Activated T-helper 9 cell treated with anti-CD3 and anti-CD28 coated beads, Interleukin-2, amount 50 U/mL, for 16 hours (primary cell): ENCODE measurements at places on chromosomes 2 and 18.

DNA sequence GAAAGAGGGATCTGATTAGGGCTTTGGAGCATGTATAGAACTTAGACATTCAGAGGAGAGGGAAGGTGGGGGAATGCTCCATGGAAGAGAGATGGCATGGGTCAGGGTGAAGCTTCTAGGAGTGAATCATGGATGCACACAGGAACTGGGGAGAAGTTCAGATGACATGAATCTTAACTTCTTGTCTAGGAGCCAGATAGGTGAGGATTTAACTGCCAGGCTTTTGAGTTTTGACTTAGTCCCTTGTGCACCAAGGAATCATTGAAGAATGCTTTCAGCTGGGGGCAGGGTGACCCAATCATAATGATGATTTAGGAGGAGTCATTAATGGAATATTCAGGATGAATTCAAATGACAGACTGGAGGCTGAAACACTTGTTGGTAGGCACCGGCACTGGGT, 48.7 kb downstream of the ACYP2 start:
- DNase-seq: no peak

GRCh38 chr2:58569475-58570185, 328.5 kb upstream of the FANCL start:
- DNase-seq: no peak

- DNase-seq: no peak
Measured at GRCh38 chr18:12064086-12064763, 29.4 kb upstream of the ANKRD62 start.

DNA sequence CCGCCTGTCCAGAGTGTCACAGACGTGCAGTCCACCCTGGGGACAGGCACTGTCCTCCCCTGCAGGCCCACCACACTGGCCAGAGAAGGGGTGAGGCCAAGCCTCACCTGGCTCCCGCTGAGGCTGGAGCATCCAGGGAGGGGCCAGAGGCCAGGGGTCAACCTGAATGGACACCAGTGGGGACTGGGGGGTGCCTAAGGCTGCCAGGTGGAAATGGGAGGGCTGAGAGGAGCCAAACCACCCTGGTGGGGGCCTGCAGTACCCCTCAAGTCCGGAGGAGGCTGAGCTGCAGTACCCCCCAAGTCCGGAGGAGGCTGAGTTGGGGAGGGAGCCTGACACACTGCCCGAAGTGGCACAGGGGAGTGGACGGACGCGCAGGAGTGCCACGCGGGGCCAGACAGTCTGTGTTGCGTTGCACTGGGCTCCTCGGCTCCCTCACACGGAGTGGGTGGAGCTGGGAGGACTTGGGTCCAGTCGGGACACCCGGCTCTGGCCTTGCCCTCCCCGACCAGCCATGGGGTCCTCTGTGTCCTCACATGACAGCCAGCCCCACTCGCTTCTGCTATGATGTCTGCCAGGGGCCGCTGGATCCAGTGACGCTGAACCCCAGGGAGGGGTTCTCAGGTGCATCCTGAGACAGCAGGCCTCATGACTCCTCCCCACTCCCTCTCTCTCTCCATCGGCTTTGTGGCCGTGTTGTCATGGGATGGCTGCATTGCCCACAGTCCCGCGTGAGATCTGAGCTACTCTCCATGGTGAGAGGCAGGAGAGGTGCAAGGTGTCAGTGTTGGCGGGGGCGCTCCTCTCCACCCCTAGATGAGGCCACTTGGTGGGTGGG, 22.3 kb upstream of the GPC1 start:
- DNase-seq: no peak

DNA sequence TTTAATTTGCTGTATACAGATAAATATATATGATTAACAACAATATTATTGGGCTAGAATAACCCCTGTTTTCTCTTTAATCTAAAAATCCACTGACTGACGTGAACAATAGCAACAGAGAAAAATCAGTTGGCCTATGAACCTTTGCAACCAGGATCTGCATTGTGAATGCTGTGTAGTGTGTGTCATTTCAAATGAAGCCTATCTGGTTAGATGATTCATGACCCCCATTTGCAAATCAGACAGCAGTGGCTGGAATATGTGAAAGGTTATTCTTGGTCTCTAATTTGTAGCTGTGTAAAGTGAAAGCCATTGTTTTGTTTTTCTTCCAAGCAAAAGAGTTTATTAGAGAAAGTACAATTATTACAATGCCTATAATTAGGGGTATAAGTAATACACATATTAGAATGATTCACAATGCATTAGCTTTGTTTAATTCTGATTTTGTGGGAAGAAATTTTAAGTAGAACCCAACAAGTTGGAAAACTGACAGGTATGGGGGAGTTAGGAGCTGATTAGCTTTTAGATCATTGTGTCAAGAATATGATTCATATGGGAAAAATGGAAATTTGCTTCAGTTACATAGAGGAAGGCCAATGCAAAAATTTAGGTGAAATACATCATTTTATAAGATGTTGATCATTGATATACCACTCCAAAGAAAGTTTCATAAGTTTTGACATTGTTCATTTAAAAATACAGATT, 1362.2 kb upstream of the TMEFF2 start:
- no peak for DNase-seq

DNA sequence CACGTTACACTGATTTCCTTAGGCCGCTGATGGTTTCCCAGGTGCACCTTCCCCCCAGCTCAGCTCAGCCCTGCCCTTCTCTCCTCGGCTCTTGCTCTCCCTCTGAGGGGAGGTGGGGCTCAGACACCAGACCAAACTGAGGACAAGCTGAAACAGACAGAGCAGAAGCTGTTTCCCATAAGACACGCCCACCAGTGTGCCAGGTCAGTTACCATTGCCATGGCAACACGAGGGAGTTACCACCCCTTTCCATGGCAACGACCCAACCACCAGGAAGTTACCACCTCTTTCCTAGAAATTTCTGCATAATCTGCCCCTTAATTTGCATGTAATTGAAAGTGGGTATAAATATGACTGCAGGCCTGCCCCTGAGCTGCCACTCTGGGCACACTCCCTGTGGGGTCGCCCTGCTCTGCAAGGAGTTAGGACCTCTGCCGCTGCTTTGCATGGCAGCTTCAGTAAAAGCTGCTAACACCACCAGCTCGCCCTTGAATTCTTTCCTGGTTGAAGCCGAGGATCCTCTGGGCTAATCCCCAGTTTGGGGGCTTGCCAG, 120.9 kb upstream of the SMIM21 start:
- no peak for DNase-seq

DNA sequence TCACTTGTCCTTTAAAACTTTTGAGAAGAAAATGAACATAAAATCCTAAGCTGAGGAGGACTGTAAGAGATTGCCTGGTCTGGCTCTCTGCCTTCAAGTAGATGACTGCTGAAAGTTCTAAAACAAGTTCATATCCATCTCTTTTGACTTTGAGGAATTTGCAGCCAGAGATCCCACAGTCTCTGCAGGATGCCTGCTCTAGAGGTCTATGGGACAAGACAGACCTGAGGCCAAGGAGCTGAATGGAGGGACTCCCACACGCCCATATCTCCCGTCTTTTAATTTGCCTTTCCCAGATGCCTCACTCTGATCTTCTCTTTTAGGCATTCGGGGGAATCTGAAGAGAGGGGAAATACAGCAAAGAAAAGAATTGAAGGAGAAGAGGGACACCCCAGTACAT, 255.9 kb upstream of the RASGRP3 start:
- no peak for DNase-seq

GRCh38 chr18:58013241-58014211, 30.5 kb upstream of the NEDD4L start:
- DNase-seq: no peak

DNA sequence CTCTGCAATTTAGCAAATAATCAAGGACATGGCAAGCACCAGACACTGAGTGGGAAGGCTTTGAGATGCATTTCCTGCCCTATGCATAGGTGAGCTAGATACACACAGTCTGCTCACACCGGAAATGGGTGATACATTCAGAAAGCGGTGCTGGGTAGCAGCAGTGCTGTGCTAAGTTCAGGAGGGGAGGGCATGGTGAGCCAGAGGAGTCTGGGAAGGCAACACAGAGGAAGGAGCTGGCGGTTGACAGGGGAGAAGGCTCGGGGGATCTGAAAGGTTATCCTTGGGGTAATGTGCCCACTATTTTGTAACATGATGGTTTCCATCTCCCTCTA, 57.4 kb upstream of the EPAS1 start:
- peak; percentile 43 for DNase-seq

- DNase-seq: no peak
Measured at GRCh38 chr18:57859314-57859713, 56.2 kb upstream of the ATP8B1 start.

DNA sequence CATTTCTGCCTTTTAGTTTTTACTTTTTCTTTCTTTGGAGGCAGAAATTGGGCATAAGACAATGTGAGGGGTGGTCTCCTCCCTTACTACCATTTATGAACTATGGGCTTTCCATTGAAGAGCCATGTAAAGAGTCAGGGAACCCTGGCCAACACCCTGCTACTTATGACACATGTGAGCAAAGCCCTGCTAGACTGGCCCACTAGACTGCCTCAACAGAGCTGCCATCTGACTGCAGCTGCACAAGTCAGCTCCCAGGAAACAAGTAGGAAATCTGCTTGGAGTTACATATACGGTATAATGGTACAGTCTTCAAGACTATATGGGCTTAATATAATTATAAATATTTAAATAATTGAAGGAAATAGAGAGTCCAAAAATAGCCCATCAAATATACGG, 816.8 kb downstream of the TRIB2 start:
- no peak for DNase-seq

- DNase-seq: no peak
Measured at GRCh38 chr2:177253704-177254103, 10.8 kb downstream of the NFE2L2 start.

- no peak for DNase-seq
Measured at GRCh38 chr2:190767821-190768220, 112.8 kb upstream of the GLS start.

DNA sequence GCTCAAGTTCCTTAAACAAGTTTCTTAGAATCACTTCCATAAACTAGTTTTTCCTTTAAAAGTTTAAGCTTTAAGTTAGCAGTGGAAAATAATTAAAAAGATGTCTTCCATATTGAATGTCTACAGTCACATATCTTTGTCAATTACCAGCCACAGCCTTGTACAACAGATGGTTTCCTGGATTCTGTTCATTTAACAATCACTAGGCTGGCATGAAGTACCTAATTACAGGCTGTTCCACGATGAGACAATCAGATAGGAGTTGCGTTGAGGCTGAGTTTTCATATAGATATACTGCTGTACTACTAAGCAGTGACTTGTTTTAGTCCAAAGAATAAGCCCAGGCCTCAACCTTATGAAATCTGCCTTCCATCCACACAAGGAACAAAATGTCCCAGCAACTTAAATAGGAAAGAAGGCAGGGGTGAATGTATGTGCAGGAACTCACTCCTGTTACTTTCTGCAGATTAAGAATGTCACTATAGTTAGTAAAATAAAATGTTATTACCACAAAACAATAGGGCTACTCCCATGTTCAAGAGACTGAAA, 131.0 kb downstream of the ZAP70 start:
- DNase-seq: no peak

DNA sequence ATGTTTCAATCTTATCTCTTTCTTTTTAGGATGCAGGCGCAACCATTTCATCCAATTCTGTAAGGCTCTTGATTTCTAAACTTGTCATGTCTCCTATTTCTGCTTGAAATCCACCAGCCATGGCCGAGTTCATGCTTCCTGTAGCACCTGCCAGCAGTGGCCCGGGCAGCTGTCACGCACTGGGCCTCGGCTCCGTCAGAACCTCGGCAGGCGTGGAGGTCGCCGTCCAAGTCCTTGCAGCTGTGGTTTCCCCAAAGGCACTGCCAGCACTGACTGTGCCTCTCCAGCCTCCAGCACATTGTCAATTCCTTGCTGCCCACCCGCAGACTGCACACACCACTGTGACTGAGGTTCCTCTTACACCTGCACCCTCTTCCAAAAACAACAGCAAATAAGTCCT, 188.7 kb upstream of the SALL3 start:
- DNase-seq: no peak

GRCh38 chr2:149080971-149081370, 42.5 kb downstream of the LYPD6B start:
- no peak for DNase-seq

DNA sequence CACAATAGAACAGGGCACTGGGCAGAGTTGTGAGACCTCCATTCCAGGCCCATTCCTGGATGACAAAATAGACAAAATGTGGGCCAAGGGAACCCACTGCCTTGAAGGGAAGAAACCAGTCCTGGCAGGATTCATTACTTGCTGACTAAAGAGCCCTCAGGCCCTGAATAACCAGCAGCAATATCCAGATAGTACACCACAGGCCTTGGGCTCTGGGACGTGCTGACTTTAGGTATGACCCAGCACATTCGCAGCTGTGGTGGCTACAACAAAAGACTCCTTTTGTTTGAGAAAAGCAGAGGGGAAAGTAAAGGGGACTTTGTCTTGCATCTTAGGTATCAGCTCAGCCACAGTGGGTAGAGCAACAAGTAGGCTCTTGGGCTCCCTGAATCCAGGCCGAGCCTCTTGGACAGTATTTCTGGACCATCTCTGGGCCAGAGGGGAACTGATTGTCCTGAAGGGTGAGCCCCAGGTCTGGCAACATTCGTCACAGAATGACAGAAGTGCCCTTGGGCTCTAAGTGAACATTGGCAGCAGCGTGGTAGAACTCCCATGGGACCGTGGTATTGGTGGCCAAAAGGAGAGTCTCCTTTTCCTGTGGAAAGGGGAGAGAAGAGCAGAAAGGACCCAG, 89.9 kb upstream of the CD226 start:
- DNase-seq: no peak

DNA sequence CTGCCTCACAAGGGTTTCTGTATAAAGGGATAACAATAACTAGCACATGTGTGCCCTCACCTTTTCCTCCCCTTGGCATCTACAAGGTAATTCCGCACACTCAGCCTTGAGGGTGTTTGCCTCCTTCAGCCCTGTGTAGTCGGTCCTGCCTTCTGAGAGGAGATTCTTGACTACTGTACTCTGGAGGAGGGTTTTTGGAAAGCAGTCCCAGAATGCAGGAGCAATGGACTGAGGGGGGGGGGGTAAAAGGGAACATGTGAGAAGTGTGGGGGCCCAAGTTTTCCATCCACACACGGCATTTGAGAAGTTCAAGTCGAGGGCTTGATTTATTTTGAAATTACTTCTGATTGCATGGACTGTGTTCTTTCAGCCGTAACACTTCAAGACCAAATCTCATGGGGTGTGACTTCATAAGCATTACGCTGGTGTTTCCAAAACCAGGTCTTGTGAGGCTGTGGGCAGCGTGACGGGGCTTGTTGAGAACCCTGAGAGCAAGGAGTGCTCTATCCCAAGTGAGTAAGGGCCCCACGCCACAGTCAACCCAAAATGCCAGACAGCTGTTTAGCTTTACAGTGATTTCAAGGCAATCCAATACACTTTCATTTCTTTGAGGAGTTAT, 198.7 kb upstream of the MEIS1 start:
- DNase-seq: no peak

GRCh38 chr2:235666213-235666781, 172.5 kb downstream of the AGAP1 start:
- no peak for DNase-seq

GRCh38 chr2:151289972-151290866, 751 bp upstream of the NMI start:
- DNase-seq: no peak

DNA sequence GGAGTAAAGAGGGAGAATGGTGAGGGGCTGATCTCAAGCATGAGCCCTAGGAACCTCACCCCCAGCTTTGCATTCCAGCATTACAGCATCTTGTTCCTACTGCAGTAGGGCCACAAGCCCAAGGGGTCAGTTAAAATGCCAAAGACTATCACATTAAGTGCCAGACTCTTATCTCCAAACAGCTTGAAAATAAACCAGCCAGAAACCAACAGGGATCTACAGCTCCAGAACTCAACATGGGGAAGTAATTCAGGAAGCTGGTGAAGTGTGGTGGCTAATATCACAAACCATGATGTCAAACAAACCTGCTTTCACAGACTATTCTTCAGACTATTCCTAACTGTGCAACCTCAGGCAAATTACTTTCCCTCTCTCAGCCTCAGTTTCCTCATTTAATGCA, 278.3 kb downstream of the TNS1 start:
- no peak for DNase-seq
